ENCODE measurements at places on chromosomes 12 and 14.

DNA sequence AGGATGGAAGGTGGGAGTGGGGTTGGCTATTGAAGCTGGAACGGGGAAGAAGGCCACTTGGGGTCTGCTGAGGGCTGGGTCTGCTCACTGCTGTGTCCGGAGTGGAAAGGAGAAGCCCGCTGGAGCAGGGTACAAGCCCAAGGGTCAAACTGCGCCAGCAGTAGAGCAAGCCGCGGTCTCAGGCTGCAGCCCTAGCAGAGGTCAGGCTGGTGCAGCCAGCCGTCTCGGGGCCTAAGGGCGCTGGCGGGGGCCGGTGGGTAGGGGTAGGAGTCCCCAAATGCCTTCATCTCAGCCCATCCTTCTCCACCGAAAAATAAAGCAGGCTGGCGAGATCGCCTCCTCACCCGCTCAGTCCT, 718 bp upstream of the JDP2 start:
- no peak for DNase-seq

GRCh38 chr12:76264611-76265012, 83.6 kb downstream of the BBS10 start:
- DNase-seq: no peak

DNA sequence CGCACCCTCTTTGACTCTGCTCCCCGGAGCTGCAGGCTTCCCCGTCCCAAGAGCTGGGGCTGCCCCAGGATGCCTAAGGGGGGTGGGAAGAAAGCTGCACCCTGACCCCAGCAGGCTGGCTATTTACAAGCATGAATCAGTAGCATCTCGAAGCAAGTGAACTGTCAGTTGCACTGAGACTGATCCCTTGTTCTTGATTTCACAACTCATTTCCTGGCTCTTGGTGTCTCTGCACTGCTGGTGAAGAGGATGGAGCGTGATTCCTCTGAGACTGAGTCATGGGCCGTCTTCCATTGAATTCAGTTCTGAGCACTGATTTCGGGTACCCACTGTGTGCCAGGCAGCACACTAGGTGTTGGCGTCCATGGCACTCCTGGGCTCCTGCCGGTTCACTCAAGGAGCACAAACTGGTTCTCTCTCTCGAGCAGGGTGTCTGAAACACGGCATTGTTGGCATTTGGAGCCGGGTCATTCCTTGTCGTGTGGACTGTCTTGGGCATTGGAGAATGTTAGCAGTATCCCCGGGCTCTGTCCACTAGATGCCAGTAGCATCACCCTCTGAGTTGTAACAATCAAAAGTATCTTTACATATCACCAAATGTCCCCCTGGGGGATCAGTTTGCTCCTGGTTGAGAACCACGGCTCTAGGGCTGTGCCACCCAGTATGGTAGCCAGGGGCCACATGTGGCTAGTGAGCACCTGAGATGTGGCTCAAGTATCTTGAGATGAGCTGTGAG, 86.9 kb downstream of the RIN3 start:
- DNase-seq: no peak

DNA sequence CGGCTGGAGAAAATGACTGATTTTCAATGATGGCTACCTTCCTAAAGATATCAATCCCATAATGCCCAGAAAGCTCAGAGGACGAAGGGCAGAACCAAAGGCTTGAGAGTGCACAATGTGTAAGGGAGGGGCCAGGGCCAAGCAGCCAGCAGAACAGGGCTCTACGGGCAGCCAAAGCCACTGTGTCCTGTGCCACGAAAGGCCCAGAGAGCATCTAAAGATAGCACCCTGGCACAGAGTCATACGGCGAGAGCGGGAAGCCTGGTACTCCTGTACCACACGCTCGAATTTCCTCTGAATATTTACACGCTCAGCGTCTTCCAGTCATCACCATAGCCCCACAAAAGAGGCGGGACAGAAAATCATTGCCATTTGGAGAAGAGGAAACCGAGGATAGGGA, 39.5 kb downstream of the PRMT8 start:
- DNase-seq: no peak

- DNase-seq: no peak
Observed at GRCh38 chr14:54667026-54667744, 100.3 kb downstream of the SAMD4A start.

DNA sequence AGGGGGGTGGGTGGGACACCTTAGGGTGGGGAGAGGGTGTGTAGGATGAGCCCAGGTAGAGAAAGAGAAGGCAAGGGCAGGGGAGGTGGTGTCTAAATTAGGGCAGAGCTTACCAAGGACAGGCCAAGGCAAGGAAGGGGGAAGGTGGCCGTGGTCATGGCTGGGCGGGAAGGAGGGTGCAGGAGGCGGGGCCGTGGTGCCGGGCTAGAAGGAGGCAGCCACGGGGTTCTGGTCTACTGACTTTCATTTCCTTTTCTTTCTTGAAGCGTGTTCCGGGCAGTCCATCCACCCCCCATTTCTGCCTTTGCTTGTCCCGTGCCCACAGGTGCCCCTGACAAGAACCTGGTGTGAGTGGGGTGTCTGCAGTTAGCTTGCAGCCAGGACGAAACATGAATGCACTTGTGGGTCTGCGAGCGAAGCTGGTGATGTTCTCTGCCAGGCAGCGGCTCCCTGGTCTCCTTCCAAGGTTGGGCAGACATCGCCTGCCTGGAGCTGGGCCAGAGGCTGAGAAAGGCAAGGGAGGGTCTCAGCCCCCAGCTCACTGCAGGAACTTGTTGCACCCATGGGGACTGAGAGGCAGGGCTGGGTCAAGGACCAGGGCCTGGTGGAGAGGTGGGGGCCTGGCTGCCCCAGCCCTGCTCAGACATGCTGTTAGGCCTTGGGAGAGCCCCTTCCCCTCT, 58.2 kb downstream of the KIF26A start:
- DNase-seq: no peak

DNA sequence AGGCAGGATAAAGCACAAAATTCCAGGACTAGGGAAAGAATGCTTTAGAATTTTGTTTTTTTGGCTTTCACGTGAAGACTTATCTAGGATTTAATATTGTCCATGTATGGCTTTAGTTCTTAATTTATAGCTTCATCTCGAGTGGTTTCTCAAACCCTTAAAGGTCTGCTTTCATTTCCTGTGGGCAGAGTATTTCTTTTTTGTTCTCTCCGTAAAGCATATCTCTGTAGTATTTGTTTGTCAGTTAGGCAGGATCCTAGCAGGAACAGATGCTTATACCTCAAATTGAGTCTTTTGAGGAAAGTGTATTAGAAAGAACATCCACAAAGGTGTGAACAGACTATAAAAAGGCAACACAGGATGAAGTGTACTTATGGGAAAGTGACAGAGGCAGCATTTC, 697.1 kb upstream of the SEL1L start:
- DNase-seq: no peak

DNA sequence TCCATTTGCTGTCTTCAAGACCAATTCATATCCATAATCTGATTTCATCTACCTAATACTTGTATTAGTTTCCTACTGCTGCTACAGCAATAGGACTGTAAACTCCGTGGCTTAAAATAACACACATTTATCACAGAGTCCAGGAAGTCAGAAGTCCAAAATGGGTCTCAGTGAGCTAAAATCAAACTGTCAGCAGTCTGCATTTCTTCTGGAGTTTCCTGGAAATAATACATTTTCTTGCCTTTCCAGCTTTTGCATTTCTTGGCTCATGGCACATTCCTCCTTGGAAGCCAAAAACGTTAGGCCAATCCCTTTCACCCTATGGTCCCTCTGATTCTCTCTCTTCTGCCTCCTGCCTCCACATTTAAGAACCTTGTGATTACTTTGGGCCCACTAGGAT, 239.8 kb downstream of the PRKD1 start:
- DNase-seq: no peak

DNA sequence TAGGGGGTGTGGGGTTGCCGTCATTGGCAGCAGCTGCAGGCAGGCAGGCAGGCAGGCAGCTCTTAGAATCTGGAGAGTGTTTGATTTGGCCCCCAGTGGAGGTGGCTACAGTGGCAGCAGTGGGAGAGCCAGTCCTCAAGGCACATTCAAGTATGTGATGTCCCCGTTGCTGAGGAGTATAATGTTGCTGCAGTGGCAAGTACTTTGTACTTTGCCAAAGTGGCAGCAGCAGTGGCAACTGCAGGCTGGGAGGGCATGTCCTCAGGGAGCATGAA, 147.1 kb downstream of the PAPOLA start:
- DNase-seq: no peak

GRCh38 chr12:31057671-31058070, 16.0 kb upstream of the DDX11 start:
- DNase-seq: no peak

DNA sequence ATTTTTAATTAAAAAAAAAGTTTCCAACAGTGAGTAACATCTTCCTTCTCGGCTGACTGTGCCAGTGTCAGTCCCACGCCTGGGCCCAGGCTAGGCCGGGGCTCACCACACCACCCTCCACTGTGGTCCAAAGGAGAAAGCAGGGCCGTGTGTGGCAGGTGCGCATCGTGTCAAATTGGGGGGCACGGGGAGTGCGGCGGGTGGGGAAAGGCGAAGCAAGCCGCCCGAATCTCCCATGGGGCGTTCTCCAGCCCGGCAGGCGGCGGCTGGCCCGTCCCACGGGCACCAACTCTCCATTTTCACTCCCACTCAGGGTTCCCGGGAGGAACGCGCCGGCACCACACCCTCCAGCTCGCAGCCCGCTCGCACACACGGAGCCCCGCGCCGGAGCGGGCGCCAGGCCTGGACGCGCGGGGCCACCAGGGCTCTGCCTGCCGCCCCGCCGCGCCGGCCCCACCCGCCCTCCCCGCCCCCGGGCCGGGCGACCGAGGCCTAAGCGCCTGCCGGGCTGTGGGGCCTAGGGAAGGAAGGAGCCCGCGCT, 604 bp downstream of the EEA1 start:
- peak; percentile 9 for DNase-seq

GRCh38 chr12:50991291-50991690, 34.9 kb downstream of the SLC11A2 start:
- no peak for DNase-seq

- no peak for DNase-seq
Observed at GRCh38 chr14:29016050-29016900, 249.7 kb downstream of the FOXG1 start.

DNA sequence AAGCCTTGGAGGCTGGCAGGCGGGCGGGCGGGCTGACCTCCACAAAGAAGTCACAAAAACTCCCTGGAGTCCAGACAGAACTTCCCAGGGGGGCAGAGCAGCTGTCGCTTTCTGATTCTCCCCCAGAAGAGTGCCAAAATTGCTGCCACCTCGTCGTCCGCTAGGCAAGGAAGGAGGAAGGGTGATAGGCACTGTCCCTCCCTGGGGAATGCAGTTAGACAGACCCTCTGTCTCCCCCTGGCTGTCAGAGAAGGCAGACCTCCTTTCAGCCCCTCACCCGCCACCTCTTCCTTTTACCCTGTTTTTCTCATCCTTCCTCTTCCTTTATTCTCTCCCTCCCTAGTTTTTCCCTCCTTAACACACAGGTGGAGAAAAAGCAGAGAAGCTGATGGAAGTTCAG, 18.7 kb downstream of the GRIN2B start:
- no peak for DNase-seq

DNA sequence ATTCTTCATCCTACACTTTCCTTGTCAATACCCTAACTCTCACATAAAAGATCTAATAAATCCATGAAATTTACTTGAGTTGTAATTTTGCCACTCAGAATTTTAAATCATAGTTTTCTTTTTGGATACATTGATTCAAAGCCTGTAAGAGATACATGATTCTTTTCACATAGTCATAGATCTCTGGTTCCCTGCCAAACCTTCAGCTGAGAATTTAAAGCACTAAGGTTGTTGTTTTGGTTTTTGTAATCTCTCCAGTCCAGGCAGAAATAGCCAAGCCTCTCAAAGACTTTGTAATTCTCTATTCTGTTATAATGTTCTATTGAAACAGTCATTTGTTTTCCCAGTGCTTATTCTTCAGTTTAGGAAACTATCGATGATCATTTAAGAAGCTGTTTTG, 273.9 kb downstream of the TRHDE start:
- no peak for DNase-seq

DNA sequence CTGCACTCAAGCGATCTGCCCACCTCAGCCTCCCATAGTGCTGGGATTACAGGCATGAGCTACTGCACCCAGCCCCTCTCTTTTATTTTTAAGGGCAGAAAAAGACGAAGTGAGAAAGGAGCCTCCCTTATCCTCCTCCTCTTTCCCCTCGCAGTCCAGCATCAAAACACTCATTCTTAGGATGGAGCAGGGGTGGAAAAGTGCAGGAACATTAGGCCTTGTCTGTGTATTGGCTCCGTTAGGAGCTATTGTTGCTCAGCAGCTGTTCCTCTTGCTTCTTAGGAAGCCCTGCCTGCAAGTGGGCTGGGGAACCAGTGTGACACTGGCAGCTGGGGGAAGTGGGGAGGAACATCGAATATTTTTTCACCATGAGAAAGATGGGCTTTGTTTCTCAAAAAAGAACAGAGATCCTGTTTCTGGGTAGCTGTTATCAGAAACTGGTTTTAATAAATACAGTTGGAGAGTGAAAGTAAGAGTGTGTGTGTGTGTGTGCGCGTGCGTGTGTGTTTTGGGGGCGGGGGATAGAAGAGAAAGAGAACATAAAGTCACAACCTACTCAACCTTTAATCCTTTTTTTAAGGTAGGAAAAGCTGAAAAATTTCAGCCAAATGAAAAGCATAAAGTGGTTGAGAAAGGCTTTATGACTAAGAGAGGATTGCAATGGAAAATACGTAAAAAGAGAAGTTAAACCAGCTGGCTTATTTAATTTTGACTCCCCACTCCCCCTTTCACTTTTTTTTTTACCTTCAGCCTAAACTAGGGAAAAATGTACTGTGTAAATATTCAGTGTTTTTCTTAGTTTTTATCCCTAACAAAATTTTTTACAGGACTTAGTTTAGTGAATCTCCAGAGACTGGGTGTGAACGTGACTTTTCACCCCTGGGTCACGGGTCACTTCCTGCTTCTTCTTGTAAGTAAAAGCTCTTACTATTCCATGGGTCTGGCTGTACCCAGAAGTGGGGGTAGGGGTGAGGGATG, 197.2 kb upstream of the PLEKHG7 start:
- DNase-seq: peak; percentile 1

GRCh38 chr14:76313852-76314251, 62.1 kb upstream of the ESRRB start:
- no peak for DNase-seq

DNA sequence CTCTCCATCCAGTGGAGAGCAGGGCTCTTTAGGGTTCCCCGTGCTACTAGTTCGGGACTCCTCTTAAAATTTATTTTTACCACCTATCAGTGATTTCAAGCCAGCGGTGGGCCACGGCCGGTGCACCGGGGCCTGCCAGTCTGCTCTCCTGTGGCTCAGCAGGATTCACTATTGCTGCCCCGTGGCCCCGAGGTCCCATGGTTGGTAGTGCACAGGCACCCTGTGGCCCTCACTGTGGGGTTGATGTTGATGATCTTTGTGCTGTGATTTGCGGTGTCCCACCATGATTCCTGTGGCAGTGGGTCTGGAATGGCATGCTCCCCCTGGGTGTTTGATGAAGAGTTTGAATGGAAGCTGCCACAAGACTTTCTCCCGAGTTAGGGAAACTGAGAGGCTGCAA, 12.6 kb upstream of the MEG3 start:
- no peak for DNase-seq

- no peak for DNase-seq
Observed at GRCh38 chr12:55039395-55040354, 19.9 kb downstream of the NEUROD4 start.

- DNase-seq: no peak
Observed at GRCh38 chr12:114655934-114656749, 27.8 kb downstream of the TBX3 start.

Measured in stimulated activated CD8-positive, alpha-beta memory T cell treated with anti-CD3 and anti-CD28 coated beads, Interleukin-4, amount 100 ng/mL, for 1 hour (primary cell).